Heart left ventricle (tissue), 16 donors: ENCODE measurements at places on chromosomes 16 and 17. TPM values are rescaled to one million over a fixed set of nuclear protein-coding genes. Genes with fewer than 3 reads are reported as not detected.

- DNase-seq = peak; percentile 34
Observed at GRCh38 chr16:57271063-57271345, 13.5 kb downstream of the PLLP start.

DNA sequence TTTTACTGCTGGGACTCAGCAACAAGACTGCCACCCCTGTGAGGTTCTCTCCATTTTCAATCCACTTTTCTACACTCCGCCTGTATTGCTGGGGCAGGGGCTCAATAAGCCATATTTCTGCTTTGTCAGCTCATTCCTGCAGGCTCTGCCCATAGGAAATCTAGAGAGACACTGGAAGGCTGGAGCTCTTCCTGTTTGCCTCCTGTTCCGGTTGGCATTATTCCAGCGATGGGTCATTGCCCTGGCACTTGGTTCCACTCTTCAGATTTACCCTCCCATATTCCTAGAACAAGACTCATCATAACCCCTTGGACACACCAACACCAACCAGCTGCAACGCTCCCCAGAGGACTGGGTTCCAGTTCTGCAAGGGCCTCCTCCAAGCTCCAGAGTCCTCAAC is 210.4 kb downstream of the CA10 start:
- no peak for DNase-seq

GRCh38 chr16:67245186-67245585 is 2.1 kb downstream of the FHOD1 start:
- DNase-seq = no peak

- DNase-seq = no peak
Observed at GRCh38 chr17:1299552-1300370, 20.3 kb downstream of the TRARG1 start.

DNA sequence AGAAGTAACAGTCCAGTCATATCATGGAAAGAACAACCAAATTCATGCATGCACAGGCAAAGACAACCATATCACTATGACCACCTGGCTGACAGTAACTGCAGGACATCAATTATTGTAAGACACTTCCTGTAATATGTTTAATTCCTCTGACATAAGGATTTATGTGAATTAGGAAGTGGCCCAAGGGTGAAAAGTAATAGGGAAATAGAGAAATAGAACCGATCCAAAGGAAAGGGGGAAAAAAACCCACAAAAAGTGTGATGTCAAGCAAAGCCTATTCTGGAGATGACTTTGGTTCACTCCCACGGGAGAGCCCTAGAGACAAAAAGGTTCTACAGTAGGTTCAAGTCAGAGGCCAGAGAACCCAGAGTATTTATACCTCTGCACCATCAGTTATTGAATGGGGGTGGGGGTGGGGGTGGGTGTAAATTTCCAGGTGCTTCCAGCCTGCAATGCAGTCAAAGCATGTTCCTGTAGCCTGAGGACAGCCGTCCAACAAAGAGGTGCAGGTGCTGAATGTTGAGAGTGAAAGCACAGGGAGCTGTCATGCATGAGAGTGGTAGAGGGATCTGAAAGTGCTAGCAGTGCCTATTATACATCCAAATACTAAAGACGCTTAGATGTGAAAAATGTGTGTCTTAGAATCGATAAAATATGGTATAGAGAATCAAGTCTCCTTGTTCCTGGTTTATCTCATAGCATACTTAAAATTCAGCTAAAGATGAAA is 95.6 kb upstream of the HLF start:
- DNase-seq = no peak

GRCh38 chr16:89315791-89316581 is 98.5 kb downstream of the ZNF778 start:
- peak; percentile 80 for DNase-seq

DNA sequence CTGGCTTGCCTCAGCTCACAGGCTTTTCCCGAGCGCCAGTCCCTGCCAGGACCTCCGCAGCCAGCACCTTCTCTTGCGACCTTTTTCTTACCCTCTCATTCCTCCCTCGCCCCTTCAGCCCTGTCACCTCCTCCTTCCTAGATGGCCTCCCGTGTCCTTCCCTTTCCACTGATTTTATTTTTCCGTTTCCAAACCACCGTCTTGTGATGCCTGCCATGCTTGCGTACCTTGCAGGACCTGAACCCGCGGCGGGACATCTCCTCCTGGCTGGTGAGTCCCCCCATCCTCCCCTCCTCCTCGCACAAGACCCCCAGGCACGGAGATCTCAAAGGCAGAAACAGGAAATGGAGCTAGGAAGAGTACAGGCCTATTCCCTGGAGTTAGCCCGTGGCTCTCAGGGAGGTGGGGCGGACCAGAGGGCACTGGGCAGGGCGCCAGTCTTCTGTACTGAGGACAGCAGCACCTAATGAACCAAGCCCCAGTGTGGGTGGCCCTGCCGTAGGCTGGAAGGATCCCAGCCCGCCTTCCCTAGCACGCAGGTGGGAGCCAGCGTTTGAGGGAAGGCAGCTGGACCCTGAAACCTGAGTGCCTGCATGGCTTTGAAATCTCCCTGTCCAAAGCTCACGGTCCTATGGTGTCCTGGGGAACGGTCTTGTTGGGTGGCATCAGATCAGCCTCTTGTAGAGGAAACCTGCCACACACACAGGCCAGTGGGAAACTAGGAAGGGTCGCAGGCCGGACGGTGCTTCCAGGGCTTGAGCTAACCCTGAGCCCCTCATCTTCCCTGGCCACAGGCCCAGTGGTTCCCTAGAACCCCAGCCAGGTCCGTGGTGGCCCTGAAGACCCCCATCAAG is 612 bp downstream of the CISD3 start:
- peak; percentile 88 for DNase-seq

- DNase-seq = peak; percentile 81
Observed at GRCh38 chr17:18093616-18094408, 6.1 kb downstream of the DRG2 start.

FGF11 gene
- 1.6 TPM for polyA plus RNA-seq

PLD6 gene
- polyA plus RNA-seq = 3.8 TPM

GRCh38 chr16:2468233-2468724 is 2.8 kb upstream of the NTN3 start:
- no peak for DNase-seq

DNA sequence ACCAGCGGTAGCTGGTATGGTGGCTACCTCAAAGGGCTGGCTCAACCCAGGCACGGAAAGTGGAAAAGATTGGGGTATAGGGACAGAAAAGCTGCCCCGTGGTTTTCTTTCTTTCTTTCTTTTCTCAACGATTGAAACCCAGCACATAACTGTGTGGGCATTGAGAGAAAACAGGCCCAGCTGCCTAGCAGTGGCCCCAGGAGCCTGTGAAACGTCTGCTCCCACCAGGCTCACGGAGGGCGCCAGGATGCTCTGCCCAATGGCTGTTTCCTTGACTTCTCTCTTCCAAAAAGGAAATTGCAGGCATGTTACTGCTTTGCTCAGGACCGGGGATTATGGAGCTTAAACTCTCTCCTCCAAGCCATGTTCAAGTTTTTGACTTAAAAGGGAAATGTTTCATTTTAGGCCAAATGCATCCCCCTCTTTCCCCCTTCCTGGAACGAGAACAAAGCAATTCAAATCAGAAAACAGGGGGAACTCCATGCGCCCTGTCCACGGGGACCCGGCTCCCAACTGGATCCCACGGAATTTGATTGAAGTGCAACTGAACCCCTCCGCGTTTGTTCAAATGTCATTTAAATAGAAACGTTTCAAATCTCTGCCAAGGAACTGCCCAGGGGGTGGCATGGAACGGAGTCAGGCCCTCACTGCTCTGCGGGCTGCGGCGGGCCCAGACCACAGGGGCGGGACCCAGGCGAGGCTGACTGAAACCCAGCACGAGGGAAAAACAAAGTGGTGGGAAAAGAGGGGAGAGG is 133.5 kb downstream of the RGS9 start:
- no peak for DNase-seq

CCDC144A gene
- 1.2 TPM for polyA plus RNA-seq

- peak; percentile 77 for DNase-seq
Observed at GRCh38 chr16:75265911-75266701, 14.7 kb upstream of the BCAR1 start.

DNA sequence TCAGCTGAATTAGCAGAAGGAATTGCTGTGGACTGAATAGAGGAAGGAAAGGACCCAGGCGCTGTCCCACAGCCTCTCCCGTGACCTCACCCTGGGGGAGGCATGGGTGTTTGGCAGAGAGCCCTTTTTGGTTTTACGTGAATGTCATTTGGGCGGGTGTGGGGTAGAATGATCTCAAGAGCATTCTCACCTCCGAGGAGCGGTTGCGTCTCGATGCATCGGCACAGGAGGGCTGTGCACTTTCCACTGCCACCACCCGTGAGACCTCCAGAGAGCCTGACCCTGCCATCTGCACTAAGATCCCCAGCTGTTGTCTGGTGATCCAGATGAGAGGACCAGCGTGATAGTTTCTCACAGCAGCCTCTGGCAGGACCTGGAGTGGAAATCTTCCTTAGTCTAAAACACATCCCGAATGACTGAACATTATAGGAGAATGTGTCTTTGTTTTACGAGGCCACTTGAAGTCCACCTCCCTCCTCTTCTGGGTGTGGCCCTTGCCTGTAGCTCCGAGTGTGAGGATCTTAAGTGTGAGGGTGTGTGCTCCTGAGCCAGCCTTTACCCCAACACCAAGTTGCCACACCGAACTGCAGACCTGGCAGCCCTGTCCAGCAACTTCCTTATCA is 29.3 kb downstream of the FOXK2 start:
- peak; percentile 51 for DNase-seq

- DNase-seq = no peak
Observed at GRCh38 chr16:75379911-75380847, 53.1 kb downstream of the CFDP1 start.

DNA sequence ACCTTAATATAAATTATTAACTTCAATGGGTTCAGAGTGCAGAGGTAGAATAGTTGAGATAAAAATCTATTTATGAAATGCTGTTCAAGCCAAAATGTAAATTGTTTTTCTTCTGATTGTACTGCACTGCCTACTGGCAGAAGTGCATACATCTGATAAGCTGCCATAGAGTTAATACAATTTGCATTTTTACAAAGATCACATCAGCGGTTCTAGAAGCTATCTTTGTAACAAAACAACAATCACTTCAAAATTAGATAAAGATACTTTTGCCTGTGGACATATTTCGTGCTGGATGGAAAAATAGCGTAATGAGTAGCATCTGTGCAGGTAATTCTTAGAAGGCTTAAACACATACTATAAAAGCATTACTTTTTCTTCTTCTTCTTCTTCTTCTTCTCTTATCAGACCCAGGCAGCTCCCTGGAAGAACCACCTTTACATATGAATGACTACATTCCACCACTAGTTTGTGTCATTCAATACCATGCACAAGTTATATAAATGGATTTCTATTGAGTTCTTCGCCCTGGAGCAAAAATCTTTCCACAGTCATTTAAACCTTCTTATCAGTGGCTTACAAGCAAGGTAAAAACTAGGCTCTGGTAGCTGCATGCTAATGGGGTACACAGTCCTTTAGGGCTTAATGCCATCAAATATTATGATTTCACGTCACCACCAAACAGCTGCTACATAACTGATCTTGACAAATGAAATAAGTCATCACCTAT is 47.0 kb downstream of the SYNRG start:
- DNase-seq = no peak
